ENCODE measurements at places on chromosomes 11 and 22.

DNA sequence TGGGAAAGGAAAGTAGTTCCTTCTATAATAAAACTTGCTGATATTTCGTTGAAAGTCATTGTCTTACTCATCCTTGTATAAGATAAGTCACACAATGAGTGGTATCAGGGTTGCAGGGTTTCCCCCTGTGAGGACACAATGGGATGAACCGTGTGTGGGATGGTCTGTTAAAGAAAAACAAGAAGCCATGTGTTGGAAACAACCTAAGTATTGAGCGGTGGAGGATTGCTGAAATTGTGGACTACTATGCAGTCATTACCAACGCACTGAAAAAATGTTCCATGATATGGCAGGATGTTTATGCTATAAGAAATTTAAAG is 28.6 kb downstream of the PTPRJ start:
- peak; percentile 24 for DNase-seq

GRCh38 chr11:31045335-31045734 is 324.2 kb downstream of the DCDC1 start:
- peak; percentile 37 for DNase-seq

DNA sequence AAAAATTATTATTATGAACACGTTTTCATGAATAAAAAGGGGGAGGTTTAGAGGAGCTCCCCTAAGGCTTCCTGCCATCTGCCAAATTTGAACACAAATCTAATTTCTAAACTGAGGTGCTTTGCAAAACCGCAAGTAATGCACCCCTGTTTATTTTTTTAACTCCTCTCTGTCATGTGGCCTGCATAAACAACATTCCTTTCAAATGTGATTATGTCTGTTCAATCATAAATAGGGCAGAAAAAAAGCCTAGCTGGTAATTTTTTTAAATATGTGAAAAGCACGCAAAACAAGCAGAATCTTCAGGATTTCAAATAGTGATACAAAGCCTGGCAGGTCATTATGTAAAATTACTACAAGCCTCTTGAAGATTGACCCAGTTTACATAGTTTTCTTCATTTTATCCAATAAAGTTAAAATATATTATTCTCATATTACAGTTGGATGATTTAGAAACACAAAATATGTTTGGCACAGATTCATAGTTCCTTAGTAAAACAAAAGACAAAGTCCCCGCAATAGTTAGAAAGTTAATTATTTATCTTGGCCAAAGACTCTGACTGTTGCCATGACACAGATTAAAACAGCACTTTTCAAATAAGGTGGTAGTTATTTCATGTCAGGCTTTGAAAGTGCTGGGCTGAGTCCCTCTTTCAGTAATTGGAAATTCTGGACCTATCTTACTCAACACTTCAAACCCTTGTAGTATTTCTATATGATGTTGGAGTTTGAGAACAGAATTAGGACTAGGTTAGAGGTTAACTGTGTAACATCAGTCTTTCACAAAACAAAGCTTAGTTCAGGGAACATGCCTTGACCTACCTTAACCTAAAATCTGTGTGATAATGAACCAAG is 200.3 kb upstream of the MPPED2 start:
- DNase-seq: no peak

DNA sequence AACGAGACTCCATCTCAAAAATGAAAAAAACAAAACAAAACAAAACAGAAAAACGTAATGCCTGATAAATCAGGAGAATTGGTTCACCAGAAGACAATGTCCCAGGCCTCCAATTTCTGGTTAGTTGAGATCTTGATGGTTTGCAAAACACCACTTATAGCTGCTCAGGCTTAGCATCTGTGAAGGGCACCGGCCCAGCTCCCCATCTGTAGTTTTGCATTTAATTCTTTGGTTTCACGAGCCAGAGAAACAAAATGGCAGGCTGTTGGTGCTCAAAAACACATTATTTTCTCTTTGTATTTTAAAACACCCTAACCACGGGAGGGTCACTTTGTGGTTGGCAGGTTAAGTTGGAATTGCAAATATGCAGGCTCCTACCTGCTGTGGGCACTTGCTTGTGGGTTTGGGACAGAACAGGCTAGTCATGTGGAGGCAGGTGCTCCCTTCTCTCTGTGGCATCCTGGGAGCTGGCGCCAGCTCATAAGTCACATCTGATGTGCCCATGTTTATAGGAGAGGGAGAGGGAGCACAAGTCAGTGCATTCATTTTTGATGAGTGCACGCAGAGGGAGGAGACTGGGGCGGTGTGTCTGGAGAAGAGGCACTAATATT is 145.9 kb downstream of the CEP164 start:
- no peak for DNase-seq
